ENCODE measurements at places on chromosomes 16 and 17. TPM values are rescaled to one million over a fixed set of nuclear protein-coding genes. Genes with fewer than 3 reads are reported as not detected.

KRT31 gene
- polyA plus RNA-seq, result not detected

DNA sequence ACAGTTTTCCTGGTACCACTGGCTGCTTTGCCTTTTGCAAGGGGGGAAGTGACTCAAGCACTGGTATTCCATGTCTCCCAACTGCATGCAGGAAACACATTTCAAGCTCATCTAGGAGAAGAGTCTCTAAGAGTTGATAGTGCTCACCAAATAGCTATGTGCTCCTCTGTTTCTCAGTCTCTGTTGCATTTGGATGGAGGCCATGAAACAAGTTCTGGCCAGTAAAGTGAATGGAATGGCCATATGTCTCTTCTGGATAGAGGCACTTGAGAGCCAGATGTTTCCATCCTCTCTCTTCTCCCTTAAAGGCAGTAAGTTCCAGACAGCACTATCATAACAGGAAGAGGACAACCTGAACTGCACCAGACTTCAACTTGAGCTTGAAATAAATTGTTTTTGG, 60.6 kb downstream of the C16orf82 start:
- no peak for DNase-seq

DNA sequence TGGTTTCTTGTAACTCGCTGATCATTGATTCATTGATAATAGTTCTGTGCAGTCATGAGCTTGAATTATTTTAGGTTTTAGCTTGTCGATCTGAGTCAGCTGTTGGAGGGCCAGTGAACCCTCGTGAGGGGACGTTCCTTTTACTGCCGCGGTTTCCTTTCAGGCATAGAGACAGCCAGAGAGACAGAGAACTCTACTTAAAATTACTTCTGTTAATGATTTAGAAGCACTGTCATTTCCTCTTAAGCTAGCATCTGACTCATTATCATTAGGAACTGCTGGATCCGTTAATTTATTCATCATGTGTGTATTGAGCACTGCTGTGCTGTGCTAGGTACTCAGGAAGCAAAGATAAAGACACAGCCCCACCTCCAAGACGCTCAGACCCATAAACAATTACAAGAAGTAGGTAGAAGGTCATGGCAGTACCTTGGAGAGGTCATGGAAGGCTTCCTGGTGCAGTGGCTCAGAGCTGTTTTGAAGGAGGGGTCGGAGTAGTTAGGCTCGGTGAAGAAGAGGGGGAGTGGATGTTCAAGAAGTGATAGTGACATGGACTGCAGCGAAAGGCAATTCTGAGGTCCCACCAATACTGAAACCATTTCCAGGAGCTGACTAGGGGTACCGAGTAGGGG, 3.3 kb downstream of the PGS1 start:
- DNase-seq, result no peak

DNA sequence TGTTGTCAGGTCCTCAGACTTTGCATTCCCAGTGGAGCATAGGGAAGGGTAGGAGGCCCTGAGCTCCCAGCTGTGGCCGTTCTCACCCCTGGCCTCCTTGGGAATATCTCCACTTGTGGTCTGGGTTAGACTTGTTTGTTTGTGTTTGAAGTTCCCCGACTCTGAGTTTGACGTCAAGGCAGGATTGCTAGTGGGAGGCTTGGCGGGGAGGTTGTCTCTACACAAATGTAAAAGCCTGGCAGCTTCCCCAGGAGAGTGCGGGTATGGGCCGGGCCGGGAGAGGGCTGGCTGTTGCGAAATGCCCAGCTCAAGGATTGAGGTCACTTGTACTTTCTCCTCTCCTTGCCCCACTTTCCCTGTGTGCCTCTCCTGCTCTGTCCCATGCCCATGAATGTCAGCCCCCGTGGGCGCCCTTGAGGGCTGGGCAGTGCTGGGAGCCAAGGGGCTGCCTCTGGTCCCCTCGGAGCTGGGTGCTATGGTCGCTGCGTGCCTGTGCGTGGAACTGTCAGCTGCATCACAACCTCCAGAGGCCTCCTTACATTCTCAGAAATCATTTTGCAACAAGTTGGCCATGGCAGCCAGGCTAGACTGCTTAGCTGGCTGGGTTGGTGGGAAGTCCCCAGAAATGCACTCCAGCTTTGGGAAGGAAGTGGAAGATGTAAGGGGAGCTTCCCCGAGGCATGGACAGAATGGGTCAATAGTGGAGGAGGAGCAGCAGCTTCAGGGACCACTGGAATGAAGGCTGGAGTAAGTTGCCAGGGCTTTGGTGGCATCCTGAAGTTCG, 84.3 kb downstream of the KSR1 start:
- no peak for DNase-seq

GRCh38 chr16:83441517-83441916, 366.3 kb upstream of the HSBP1 start:
- no peak for DNase-seq

PHF12 gene
- 48.1 TPM for polyA plus RNA-seq

DNA sequence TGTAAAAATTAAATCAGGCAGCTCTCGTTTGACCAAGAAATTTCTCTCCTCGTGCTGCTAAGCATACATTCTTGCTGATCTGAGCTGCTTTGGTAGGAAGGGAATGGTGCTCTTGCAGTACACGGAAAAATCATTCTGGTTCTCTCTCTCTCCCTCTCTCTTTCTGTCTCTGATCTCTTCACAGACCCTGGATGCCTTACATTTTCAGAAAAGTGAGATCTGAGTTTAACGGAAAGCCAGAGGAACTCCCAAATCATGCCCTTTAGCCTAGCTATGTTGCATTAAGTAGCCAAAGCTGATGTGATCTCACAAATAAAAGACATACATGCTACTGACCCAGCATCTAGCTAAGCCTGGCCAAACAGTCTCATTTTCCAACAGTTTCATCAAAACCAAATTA, 4.0 kb downstream of the CA10 start:
- no peak for DNase-seq

GRCh38 chr17:37562016-37562745, 47.0 kb downstream of the SYNRG start:
- DNase-seq, result no peak

- no peak for DNase-seq
These were observed 104.6 kb downstream of the GNAO1 start for GRCh38 chr16:56295739-56296527.

PLA2G10 gene
- 0.21 TPM for polyA plus RNA-seq

GRCh38 chr17:6757747-6758146, 1.9 kb downstream of the XAF1 start:
- DNase-seq, result no peak

- no peak for DNase-seq
These were observed 41.5 kb upstream of the ABCC12 start for GRCh38 chr16:48197294-48197693.

PRR35 gene
- polyA plus RNA-seq, result 18.4 TPM

GRAP gene
- 6.0 TPM for polyA plus RNA-seq

- DNase-seq, result no peak
These were observed 33.7 kb downstream of the IST1 start for GRCh38 chr16:71929048-71929447.

NPIPB2 gene
- 0.65 TPM for polyA plus RNA-seq

DNA sequence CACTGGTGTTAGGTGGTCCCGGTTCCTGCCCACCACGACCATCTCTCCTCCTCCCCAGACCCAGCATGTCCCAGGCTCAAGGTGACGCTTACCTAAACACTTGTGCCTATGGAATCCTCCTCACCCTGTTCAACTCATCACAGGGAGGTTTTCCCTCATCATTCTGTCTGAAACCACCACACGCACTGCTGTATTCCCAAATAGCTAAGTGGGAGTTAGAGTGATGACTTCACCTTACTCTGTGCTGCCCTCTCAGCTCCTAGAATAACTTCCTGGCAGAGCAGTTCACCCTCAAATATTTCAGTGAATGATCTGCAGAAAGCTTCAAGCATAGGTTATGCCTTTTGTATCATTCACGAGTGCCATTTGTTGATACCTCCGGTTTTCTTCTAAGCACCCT, 216.5 kb downstream of the CPPED1 start:
- DNase-seq, result no peak

RASL10B gene
- 12.6 TPM for polyA plus RNA-seq

DNA sequence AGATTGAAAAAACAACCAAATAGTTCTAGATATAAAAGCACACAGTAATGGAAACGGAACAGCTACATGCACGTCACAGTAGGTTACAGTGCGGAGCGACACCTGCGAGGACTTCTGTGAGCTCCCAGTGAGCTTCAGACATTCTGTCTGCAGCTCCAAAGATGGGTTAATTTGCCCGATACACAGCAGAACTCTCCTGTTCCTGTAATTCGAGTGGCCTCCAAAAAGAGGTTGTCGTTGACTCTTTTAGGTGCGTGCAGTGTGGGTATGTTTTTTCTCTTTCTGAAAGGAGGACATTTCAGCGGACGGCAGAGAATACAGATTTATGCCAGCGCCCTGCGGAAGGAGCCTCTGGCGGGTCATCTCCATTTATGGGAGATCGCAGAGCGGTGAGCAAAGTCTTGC, 2.9 kb downstream of the OR1F1 start:
- no peak for DNase-seq

GRCh38 chr17:17124341-17124740, 81.8 kb downstream of the PLD6 start:
- no peak for DNase-seq

FZD2 gene
- polyA plus RNA-seq, result 32.6 TPM

GRCh38 chr17:81054881-81055370, 20.0 kb downstream of the BAIAP2 start:
- no peak for DNase-seq

- DNase-seq, result no peak
These were observed 110.5 kb downstream of the SDK2 start for GRCh38 chr17:73533781-73534180.

PIGQ gene
- polyA plus RNA-seq, result 68.0 TPM

KRTAP1-1 gene
- not detected for polyA plus RNA-seq

DHRS13 gene
- 14.5 TPM for polyA plus RNA-seq

GRCh38 chr17:32285746-32286517, 20.3 kb downstream of the RHBDL3 start:
- DNase-seq, result no peak

- DNase-seq, result no peak
These were observed 82.0 kb upstream of the CHMP6 start for GRCh38 chr17:80909635-80910034.

DNA sequence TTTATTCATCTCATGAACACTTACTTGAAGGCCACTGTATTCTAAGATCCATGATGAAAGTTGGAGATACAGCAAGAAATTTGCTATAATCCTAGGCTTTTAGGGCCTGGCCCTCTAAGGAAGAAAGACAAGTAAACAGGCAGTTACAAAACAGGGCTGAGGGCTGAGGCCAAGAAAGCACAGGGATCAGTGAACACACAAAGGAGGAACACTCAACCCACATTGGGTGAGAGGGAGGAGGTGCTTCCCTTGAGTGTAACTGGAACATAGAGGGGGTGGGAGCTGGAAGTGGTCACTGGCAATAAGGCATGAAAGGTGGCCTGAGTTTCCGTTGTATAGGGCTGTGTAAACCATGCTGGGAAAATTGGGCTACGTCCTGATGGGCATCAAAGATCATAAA, 112.2 kb downstream of the ZNF18 start:
- no peak for DNase-seq

SMPD3 gene
- polyA plus RNA-seq, result 1.1 TPM

DLX4 gene
- polyA plus RNA-seq, result 0.53 TPM

DNA sequence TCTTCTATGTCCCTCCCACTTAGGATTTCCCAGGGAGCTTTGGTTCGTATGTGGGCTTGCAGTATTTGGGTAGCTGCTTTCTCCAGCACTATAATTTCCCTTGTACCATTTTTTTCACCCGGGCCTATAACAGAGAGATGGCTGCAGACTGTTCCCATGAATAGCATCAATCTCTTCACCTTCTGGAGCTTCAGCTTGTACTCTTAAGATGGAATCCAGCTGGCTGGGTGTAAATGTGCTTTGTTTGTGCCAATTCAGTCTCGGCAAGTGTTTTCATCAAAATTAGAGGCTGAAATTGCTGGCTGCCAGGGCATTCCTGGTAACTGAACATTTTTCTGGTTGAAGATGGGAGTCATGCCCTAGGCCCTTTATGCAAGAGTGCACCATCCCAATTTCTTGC, 12.2 kb upstream of the CPD start:
- no peak for DNase-seq
